ENCODE measurements at places on chromosomes 6 and 20.
A peak's percentile ranks its signal among the peaks of the same experiment; 100 is the strongest.

DNA sequence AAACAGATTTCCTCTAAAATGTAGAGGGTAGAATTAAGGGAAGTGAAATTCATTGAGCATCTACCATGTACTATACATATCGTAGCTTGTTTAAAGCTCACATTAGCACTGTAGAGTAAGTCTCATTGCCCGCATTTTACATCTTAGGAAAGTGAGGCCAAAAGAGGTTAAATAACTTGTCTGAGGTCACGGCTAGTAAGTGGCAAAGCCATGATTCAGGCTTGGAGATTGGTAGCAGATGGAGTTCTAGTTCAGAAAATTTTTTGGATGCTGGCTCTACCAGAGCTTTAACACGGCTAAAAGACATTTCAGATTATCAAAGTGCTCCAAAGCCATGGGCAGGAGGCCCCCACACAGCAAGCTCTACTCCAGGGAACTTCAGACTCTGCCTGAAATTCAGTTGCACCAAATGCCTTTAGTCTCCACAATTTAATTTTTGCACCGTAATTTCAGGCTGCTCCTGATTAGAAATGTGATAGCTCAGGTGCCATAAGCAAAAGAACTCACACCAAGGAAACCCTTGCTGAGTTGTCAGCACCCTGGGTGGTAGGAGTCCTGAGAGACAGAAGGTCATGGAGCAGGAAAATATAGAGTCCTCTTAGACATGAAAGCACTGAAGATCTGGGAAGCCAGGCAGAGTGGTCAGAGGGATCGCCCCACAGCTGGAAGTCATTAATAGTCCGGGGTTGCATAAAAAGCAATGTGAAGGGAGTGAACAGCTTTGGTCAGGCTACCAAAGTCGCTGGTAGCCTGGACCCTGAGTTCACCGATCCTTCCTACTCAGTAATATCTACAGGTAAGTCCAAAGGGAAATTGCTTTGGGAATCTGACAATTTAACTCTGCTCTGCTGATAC lies 55.2 kb upstream of the ASIP start:
- DNase-seq, result no peak

- DNase-seq, result no peak
These were observed 22.2 kb upstream of the MRGBP start for GRCh38 chr20:62773845-62774714.

DNA sequence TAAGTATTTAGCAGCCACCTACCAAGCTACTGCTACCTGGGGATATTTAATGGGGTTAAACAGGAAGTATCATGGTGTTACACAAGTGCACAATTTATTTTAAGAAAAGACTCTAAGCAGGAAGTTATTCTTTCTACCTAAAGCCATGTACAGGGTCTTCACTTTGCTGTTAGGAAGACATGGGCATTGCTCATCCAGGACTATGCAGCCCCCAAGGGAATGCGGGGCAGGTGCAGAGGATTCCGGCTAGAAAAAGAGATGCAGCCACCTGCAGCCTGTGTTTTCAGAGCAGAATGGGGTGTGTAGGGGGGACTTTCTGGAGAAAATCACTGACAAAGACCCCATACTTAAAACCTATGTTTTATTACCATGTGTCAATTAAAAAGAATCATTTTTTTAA lies 399.1 kb upstream of the NOX3 start:
- DNase-seq, result no peak

DNA sequence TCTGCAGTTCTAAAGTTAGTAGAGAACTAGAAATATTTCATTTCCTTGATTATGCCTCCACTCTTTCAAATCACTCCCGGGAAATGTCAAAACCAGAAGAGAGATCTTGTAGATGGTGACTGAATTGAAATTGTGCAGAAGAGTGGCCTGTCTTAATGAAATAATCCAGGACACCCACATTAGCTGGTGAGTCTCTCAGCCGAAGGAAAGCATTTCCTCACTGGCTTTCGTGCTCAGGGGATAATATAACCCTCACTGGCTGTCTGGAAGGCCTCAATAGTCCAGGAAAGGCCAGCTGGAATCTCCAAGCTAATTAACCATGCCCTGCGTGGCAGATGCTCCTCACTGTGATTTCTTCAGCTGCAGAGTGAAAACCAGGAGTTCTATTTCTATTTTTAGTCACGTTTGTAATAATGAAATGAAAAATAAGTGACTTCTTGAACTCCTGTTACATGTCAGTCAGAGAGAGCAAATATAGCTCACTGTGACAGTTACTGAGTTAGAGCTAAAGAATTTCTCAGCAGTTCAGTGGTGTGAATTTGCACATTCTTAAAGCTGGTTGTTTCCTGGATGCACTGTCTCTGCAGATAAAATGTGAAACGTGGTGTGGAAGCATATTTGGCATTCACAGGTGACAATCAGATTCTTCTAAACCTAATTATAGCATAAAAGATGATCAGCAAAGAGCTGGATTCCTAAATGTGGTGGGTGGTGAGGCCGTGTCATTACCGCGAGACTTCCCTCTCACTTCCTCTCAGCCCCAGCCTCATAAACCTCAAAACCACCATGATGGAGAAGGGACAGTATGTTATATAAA lies 211.7 kb downstream of the LMBRD1 start:
- DNase-seq, result no peak

DNA sequence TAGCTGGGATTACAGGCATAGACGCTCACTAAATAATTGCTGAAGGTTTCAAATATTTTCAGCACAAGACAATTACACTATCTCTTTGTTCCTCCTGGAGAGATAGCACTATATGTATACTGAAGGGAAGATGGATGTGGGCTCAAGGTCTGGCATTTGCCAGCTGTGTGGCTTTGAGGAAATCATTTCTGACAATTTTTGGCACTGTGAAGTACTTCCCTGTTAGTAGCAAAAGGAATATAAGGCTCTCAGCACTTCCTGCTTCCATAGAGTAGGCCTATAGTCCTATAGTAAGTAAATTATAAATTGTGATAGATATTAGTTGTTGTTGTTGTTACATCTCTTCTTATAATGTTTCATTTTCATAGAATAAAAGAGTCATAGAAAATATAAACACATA lies 271.1 kb downstream of the SAMD5 start:
- no peak for DNase-seq

DNA sequence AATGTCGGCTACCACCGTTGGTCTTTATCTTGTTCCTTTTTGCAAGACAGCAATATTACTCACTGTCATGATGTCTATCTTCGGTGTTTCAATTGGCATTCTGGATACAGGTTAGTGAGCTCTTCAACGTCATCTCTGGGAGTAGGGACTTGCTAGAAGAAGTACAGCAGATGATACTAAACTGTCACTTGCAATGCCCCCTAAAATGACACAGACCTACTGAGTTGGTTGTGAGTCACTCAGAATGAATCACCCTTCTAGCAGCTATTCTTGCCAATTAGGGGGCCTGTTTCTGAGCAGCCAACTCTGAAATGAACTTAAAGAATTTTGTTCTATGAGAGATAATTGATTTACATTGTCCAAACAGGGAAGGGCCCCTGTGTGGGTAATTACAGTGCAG lies 176.5 kb downstream of the SLC16A10 start:
- no peak for DNase-seq

DNA sequence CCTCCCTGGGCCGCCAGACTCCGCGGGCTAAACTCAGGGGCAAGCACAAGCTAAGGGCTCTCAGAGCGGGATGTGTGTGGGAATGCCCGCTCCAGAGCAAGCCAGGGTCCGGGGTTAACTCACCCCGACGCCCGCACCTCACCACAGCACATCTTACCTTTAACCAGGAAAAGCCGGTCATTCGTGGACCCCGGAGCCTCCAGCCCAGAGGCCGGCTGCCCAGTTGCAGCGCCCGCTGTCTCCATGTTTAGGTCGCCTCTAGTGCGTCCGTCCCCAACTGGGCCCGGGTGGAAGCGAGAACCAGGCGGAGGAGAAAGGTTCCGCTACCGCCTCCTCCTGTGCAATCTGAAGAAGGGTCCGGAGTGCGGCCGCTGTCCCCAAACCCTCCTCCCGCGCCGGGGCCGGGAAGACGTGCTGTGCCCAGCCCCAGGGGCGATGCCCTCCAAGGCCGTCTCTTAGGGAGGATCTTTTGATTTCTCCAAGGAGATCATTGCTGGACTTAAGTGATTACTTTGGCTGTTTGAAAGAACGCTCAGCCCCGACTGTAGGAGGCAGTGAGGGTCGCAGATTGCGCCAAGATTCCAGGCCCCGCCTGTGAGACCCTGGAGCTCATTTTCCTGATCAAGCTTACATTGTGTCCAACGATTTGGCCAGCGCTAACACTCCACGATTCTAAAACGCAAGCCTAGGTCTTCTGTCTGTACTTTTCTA lies at the start of gene TMEM242:
TMEM242 (minus strand) TSS at position 265 of the 711 bp plus-strand sequence; CDS start at position 245, 20 bp downstream.
- DNase-seq, result peak; percentile 83

- no peak for DNase-seq
These were observed 155.1 kb upstream of the ENPP5 start for GRCh38 chr6:46325561-46326530.
